ENCODE measurements at places on chromosomes 1 and 21.

DNA sequence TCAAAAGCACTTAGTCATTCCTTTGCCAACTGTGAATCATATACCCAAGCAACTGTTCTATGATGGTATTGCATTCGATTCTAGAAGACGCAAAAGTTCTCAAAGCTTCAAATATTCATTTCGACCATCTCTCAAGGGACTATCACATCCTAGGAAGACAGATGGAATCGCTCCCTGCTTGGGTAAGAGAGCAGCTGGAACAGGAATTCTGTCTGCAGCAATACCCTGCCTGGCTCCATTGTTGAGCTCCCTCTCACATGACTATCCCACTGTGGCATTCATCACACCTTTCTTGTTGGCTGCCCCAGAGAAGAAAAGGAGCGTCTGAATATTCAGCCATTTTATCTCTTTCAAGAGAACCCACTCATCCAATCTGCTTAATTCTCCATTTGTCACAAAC lies 397.7 kb downstream of the NTNG1 start:
- no peak for DNase-seq

DNA sequence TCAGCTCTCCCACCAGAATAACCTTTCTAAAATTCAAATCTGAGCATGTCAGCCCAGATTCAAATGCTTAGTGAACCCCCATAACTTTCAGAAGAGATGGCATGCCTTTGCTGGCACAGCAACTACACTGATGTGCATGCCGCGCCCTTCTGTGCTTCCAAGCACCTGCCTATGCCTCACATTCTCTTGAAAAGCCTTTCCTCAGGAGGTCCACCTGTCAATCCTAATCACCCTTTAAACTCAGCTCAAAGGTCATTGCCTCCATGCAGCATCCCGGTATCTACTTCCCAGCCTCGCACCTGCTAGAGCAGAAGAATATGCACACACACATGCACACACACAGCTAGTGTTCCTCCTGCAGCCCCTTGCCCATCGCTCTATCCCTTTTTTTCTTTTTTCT lies 5.2 kb upstream of the S100A2 start:
- DNase-seq = no peak

- no peak for DNase-seq
These were observed 18.6 kb upstream of the PADI1 start for GRCh38 chr1:17186216-17186909.

DNA sequence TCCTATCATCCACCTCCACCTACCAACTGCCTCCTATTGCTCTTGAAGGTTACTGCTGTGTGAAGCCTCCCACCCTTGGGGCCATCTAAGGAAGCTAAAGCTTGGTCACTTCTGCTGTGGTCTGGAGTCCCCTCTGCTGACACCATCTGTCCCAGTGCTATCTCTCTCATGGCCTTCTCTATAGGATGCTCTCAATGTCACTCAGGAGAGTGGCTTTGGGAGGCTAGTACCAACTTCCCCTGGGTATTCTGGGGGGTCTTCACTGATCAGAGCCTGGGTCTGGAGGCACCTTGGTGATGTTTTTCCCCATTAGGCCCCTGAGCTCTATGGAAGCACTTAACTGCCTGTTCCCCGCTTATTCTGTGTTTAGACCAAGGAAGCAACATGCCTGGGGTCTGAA lies 12.3 kb upstream of the NCF2 start:
- DNase-seq = no peak

Measured in NCI-H1105 treated with DMSO at 0.1 percent for 48 hours (cell line).